ENCODE measurements at places on chromosomes 5 and 9.
A peak's percentile ranks its signal among the peaks of the same experiment; 100 is the strongest.

GRCh38 chr5:16852251-16853005 lies 83.7 kb downstream of the MYO10 start:
- no peak for DNase-seq

GRCh38 chr5:138051441-138052296 lies 18.8 kb upstream of the FAM13B start:
- DNase-seq = no peak

GRCh38 chr9:136995772-136996311 lies 526 bp downstream of the CLIC3 start:
- no peak for DNase-seq

- DNase-seq = peak; percentile 43
Measured at GRCh38 chr9:24071716-24072115, 245.7 kb upstream of the ELAVL2 start.

- no peak for DNase-seq
Measured at GRCh38 chr5:160286947-160287346, 25.4 kb downstream of the CCNJL start.

DNA sequence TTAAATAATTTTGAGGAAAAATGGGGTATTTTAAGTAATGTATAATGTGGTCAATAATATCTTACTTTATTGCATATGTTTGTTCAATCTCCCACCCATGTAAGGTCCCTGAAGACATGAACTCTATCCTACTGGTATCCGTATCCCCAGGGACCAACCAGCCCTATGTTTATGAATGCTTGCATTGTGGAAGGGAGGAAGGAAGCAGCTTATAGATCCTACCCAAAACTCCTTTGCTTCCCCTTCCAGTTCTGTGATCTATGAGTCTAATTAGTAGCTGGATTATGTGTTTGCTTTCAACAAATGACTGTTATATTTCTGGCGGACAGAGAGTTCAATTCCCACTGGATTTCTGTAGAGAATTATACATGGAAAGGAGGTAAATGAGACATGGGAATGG lies 45.6 kb downstream of the CNTRL start:
- no peak for DNase-seq

DNA sequence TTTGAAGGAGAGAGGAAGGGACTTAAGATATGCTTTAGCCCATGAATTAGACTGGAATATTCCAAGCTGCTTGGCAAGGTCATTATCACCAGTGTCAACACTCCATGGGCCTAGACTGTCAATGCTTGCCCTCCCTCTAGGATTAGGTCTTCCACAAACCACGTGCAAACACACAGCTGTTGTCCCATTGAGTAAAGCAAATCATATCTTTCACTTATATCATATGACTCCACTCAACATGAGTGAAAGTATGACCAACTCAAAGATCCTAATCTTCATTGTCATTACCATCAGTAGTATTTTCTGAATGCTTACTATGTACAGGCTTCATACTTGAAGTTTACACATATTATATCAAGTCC lies 57.0 kb upstream of the GRAMD2B start:
- no peak for DNase-seq

DNA sequence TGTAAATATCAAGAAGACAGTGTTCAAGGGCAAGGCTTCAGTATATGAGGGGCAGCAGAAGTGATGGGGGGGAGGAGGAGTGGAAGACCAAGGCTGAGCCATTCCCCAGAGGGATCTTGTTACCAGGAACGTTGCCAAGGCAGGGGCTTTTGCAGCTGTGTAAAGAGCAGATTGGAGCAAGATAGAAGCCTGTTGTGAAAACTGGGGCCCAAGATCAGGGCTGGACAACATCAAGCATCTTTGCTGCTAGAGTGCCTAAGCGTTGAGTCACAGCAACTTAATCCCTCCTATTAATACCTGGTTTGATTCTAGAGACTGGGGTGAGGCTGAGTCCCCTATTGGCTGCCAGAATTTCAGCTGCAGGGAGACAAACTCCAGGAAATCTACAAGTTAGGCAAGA lies 18.4 kb upstream of the ERCC6L2 start:
- no peak for DNase-seq
